ENCODE measurements at places on chromosomes 5 and 9.
A peak's percentile ranks its signal among the peaks of the same experiment; 100 is the strongest.

DNA sequence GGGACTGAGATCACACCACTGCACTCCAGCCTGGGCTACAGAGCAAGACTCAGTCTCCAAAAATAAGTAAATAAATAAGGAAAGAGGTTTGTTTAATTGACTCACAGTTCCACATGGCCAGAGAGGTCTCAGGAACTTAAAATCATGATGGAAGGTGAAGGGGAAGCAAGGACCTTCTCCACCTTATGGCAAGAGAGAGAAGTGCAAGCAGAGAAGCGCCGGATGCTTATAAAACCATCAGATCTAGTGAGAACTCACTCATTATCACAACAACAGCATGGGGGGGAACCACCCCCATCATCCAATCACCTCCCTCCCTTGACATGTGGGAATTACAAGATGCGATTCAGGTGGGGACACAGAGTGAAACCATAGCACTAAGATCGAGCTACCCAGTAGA is 22.8 kb upstream of the RGMB start:
- peak; percentile 38 for DNase-seq

GRCh38 chr9:96503918-96504317 is 53.9 kb downstream of the HABP4 start:
- no peak for DNase-seq

DNA sequence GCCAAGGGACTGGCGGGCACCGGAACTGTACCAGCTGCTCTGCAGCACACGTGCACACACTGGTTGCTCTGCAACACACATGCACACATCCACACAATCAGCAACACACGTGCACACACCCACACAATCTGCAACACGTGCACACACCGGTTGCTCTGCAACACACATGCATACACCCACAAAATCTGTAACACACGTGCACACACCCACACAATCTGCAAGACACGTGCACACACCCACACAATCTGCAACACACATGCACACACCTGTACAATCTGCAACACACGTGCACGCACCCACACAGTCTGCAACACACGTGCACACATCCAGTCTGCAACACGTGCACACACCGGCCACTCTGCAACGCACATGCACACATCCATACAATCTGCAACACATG is 17.9 kb downstream of the PLEKHG4B start:
- DNase-seq, result no peak

GRCh38 chr5:89267788-89268187 is 384.8 kb upstream of the MEF2C start:
- no peak for DNase-seq

- DNase-seq, result no peak
Measured at GRCh38 chr9:18770131-18770908, 262.7 kb downstream of the SAXO1 start.

DNA sequence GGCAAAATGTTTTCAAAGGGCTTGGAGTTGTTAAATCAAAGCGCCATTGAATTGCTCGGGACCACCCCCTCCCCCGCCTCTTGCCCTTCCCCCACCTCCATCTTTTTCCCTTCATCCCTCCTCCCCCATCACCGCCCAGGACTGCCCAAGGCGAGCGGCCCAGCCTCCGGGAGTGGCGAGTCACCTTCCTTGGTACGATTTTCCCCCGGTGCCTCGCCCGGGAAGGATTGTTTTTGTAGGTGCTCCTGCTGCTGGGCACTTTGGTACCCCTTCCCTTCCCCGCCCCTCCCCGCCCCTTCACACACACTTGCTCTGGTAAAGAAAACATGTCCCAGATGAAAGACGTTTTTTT is 61.2 kb downstream of the TMEM174 start:
- no peak for DNase-seq

DNA sequence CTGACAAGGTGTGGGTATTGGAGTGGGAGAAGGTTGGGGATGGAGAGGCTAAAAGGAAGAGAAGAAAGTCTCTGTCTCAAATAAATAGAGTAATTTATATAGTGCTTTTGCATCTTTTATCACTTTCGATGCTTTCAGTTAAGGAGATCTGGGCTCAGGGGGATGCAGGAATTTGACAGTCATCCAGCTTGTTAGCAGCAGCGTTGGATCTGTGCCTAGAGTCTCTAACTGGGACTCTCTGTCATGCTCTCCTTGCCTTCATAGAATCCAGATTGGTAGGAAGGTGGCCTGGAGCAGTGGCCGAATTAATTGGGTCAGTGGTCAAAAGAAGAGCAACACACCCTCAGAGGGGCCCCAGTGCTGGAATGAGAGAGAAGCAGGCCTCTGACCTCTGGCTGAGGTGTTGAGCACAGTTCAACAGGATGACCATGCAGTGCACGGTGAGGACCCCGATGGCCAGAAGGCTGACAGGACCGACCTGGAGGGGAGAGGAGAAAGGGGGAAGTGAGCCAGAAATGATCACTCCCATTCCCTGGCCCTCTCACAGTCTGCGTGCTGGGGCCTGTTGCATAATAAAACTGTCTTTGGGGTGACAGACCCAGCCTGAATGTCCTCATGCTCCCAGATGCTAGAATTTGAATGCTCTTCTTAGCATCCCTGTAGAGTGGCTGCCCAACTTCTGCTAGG is 7.6 kb downstream of the SLC36A3 start:
- DNase-seq, result no peak

DNA sequence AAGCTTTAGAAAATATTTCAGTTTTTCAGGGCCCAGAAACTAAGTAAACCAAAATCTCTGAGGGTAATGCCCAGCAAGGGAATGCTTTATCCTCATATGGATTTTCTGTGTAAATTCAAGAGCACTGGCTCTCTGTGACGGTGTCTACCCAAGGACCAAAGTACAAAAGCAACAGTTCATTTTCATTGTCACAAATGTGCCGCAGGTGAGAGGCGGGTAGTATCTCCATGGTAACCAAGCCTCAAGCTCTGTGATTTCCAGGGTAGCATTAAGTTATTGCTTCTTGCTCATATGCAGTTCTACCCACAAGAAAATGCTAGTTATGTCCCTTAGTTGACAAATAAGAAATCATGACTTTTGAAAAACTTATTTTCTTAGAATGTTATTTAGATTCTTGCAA is 164.3 kb downstream of the MTRR start:
- no peak for DNase-seq

DNA sequence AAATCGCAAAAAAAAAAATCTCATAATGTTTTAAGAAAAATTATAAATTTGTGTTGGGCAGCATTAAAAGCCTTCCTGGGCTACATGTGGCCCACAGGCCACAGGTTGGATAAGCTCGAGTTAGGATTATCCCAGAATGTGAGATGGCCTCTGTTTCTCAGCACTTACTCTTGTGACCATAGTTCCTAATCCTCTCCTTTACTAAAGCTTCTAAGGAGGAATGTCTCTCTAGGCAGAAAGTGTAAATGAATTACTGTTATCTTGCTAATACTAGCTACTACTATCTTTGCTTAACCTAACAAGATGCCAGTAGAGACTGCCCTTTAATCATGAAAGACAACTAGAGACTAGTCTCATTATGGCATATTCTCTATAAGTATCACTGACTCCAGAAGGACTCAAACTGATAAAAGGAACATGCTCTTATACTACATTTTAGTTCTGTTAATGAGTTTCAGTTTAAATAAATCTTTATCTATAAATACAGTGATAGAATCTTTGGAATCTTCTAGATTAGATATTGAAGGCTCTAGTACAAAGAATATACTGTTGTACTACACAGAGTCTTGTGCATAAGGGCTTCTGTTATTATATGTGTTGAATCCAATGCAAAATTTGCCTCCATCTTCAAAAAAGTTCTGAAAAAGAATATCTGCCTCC is 13.8 kb downstream of the INVS start:
- DNase-seq, result no peak

- DNase-seq, result no peak
Measured at GRCh38 chr9:128141604-128142003, 7.6 kb upstream of the LCN2 start.

DNA sequence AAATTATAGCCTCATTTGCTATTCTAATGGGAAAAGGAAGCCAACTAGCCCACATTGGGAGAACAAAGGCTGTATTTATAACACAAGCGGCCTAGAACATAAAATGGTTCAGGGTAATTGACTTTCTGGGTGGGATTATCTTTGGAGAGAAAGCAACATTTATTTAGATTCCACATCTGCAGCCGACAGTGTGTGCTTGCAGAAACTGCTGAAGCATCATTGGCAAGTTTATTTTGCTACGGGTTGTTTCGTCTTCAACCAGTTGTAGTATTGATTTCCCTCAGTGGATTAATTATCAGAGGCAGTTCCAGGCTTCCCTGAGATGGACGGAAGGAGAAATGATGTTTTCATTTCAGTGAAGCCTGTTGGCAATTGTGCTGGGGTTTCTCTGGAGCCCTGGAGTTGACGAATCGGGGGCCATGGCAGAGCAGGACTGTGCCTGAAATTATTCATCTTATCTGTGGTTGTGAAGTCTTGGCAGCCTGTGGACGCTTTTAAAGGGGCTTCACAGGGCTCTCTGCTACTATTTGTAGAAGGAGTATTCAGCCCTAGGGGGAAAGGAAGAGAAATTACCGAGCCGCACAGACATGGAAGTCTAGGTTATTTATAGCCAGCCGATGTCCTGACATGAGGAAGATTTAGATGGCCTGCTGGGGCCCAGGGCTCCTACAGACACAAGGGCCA is 290.6 kb upstream of the IRX4 start:
- DNase-seq, result no peak

GRCh38 chr5:142107736-142108431 is 695 bp upstream of the NDFIP1 start:
- no peak for DNase-seq

GRCh38 chr5:150263375-150263775 is 26.2 kb downstream of the CAMK2A start:
- DNase-seq, result no peak

DNA sequence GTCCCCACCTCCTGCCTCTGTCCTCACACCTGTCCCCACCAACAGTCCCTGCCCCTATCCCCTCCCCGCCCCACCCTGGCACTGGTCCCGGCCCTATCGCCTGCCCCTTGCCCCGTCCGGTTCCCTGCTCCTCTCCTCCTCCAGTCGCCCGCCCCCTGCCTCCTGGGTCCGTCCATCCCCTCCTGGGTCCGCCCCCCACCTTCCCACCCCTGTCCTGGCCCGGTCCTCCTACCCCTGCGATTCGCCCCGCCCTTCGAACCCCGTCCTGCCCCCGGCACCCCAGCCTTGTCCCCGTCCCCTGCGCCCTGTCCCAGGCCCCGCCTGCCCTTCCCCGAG is 372 bp downstream of the EDF1 start:
- no peak for DNase-seq

GRCh38 chr5:109707531-109707930 is 17.8 kb downstream of the MAN2A1 start:
- no peak for DNase-seq

DNA sequence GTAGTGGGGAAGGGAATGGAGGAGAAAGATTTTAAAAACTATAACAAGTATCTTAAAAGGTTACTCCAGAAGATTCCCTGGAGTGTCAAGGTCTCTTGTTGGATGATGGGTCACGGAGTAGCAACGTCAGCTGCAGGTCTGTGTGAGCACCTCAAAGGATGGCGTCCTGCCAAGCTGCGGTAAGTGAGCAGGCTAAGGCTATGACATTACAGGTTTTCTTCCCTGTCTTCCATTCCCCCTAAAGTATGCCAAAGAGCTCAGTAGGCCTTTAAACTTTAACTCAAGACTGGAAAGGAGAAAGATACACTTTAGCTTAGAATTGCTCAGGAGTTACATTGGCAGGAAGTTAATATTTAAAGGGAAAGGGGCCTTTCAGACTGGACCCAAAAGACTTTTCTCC is 17.5 kb downstream of the SPOCK1 start:
- DNase-seq, result no peak

DNA sequence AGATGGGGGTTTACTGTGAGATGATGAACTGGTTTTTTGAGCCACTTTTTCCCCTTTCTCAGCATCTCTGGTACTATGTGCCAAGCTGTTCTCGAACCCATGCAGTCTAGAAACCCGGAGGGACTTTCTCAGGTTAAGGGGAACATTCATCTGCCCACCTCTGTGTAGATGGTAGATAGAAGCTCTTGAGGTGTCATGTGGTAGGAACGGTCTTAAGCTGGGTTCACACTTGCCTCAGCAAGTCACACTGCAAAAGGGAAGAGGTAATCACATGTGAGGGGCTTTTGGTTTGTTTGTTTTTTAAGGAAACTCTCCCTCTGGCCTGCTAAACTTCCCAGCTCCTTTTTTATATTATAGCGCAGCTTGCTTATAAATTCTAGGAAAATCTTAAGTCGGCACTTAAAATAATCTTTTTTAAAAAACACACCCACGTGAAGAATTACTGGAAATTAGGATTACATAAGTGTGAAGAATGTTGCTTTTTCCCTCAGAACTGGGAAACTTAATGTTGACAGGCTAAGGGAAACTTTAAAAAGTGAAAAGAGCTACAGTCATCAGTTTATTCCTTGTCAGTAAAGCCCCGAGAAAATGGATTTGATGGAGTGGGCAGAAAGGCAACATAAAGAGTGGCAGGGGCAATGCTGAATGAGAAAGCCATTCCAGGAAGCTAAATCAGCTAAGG is 430.3 kb downstream of the ARHGEF28 start:
- DNase-seq, result no peak

DNA sequence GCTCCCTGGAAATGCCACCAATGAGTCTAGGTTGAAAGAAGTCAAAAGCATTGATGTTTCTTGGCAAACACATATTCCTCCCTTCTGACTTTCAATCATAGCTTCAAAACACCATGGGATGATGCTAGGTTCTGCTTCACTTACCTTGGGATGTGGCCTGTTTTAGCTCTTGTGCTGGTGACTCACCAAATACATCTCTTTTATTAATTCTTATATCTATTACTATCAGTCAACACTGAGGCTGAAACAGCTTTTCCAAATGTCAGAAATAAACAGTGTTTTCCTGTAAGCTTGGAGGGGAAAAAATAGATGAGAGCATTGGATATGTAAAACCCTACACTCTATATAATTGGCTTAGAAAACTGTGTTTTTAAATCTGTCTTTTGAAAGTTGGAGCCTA is 245.4 kb upstream of the NREP start:
- DNase-seq, result no peak

DNA sequence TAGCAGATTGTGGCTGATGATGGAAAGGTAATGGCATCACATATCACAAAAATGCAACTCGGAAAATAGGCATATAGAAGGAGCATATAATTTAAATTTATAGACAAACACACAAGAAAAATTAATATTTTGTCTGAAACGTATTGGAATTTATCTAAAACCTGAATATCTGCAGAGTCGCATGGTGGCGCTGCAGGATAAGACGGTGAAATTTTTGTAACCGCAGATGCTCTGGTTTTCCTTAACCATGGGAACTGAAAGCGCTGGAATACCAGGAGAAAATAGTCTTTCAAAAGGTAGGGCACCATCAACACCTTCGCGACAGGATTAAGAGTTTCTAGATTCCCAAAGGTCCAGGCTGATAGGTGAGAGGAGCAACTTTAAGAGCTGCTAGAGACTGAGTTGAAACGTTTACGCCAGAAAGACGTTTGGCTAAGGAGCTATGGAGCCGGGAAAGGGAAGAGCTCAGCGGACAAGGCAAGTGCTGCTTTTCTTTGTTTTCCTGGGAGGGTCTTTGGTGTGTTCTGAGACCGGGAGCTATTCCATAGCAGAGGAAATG is 11.0 kb upstream of the PCDHB15 start:
- peak; percentile 2 for DNase-seq

- peak; percentile 56 for DNase-seq
Measured at GRCh38 chr9:132800038-132800648, 77.9 kb downstream of the AK8 start.

All from amniotic epithelial cell (primary cell).